AG08396 (cell line): ENCODE measurements at places on chromosomes 12 and 14.

DNA sequence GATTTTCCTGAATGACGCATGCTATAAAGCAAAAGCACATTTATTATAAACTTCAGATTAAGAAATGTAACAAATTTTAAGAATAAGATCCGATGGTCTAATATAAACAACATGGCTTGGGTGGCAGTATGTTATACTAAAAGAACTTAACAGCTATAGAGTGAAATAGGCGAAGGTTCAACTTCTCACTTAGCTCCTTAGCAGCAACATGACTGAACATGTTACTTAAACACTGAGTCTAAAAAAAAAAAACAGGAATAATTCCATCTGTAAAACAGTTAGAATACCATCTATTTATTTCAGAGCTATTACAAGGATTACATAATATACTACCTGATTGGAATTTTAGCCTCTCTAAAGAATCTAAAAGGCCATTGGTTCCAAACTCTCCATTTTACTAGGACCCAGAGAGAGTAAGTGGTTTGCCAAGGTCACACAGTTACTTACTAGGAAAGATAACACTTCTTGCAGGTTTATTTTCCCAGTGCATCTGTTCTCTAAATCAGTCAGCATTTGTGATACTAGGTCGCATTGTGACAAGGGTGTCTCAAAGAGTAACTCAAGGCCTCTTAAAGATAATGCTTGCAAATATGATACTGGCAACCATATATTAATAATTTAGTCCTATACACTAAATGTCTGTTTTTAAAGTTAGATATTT, 14.8 kb downstream of the OSBPL8 start:
- no peak for DNase-seq

- no peak for DNase-seq
Observed at GRCh38 chr12:108973629-108974152, 47.2 kb downstream of the SVOP start.

DNA sequence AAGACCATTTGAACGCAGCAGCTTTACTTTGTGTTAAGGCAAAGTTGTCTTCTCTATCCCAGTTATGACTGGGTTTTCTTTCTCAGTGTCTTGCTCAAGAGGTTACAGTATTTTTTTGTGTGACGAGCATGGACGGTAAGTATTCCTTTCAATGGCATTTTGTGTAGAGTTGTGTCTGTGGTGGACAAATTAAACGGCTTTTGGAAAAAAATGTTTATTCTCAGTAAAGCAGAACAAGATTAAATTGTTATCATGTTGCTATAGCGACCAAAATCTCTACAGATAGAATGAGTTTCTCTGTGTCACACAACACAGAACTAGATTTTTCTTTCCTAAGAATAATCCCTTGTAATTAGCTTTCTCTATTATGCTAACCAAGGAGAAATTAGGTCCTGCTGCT, 417.1 kb downstream of the AEBP2 start:
- no peak for DNase-seq

DNA sequence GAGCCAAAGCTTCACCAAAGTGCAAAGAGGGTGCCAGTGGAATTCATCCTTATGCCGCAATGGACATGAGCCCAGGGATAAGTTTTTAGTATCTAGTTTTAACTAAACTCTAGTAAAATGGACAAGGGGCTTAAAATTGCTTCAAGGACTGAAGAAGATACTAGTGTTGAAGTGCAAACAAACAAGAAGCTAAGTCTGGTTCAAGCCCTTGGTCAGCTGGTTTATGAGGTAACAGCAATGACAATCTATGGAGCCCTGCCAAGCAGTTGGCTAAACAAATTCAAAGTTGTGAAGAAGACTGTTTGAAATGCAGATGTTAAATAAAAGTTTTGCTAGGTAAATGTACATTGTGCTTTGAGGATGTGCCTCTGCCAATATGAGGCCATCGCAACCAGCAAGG, 209.4 kb downstream of the KTN1 start:
- DNase-seq: no peak

DNA sequence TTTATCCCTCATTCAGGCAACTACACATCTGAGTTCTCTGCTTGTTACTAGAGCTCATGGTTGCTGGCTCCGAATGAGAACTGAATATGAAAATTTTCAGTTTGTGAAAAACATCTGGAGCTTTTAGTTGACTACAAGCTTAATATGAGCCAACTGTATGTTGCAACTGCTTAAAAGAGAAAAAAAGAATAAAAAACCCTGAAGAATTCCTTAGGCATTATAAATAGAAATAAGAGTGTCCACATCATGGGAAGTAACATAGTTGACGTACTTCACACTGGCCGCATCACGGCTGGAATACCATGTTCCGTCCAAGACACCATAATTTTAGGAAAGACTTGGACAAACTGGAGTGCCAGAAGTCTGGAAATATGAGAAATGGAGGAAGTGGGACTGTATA, 57.9 kb downstream of the PDE3A start:
- no peak for DNase-seq

DNA sequence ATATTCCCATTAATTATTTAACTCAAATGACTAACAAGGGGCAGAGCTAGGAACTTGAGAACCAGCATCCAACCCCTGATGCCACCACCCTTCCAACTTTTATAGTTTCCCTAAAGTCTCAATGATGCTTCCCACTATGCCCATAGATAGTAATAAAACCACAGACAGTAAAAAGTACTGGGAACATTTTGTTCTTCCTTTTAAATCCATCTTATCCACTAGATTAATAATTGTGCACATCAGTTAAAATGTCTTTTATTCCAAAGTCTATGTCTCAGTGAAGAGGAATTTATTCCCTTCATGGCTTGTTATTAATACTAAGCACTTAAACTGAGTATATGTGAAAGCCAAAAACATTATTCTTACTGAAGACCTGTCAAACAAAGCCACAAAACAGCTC, 45.8 kb downstream of the SINHCAF start:
- DNase-seq: no peak

DNA sequence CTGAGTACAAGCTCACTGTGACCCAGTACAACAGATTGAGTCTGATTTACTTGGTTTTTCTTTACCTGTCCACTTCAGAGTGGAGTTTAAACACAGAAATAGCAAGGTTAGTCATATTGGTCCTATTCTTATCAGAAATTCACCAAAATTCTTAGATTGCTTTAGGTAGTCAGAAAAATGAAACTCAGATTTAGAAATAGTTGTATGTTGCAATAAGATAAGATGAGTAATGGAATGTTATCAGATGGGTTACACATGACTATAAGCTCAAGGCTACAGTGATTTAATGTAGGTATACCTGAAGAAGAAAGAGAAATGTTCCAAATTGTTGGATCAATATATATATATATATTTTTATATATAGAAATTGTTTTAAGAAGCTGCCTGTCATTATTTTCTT, 524.1 kb downstream of the LRFN5 start:
- DNase-seq: no peak

DNA sequence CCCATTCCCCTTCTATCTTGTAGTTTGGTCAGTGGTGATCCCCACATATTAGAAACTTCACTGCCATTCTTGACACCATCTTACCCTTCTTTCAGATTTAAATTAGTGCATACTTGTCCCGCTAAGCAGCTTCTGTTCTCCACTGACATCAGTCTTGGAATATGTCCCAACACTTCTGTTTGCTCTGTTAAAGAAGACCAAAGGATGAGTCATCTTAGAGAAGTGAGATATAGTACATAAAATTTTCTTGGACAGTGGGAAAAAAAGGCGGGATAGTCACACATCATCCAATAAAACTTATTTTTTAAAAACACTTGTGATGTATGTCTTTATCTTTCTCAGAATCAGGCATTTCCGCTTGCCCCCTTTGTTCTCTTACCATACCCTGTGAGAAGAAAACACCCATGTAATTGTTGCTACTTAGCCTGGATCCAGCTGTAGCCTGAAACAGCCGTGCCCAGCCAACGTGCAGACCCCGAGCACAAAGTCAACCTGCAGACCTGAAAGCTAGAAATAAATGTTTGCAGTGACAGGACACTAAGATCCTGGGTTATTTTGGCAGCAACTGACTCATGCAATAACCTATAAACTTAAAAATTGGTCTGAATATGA, 100.1 kb upstream of the PDE3A start:
- DNase-seq: no peak

- DNase-seq: peak; percentile 11
Observed at GRCh38 chr12:27711317-27711682, 668 bp downstream of the MRPS35 start.

GRCh38 chr14:74563233-74563585, 48.8 kb downstream of the LTBP2 start:
- DNase-seq: no peak

DNA sequence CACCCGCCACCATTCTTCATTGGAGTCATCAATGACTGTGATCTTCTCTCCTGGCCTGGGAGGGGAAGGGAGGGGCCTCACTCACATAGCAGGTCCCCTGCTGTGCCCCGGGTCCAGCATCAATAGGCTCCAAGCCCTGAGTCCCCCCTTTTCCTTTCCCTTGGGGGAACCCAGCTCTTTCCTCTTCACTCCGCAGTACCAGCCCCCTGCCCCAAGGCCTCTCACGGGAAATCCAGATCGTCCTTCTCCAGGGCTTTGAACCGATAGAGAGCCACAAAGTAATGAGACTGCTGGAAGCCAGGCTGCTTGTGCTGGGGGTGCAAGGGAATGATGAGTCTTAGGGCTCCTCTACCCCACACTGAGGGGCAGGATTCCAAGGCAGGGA, 6.7 kb downstream of the STAC3 start:
- DNase-seq: no peak

GRCh38 chr12:68773582-68773981, 27.6 kb downstream of the SLC35E3 start:
- no peak for DNase-seq

- no peak for DNase-seq
Observed at GRCh38 chr12:110704750-110705149, 15.8 kb upstream of the HVCN1 start.

GRCh38 chr14:23294734-23295561, 7.7 kb downstream of the PPP1R3E start:
- DNase-seq: peak; percentile 23

DNA sequence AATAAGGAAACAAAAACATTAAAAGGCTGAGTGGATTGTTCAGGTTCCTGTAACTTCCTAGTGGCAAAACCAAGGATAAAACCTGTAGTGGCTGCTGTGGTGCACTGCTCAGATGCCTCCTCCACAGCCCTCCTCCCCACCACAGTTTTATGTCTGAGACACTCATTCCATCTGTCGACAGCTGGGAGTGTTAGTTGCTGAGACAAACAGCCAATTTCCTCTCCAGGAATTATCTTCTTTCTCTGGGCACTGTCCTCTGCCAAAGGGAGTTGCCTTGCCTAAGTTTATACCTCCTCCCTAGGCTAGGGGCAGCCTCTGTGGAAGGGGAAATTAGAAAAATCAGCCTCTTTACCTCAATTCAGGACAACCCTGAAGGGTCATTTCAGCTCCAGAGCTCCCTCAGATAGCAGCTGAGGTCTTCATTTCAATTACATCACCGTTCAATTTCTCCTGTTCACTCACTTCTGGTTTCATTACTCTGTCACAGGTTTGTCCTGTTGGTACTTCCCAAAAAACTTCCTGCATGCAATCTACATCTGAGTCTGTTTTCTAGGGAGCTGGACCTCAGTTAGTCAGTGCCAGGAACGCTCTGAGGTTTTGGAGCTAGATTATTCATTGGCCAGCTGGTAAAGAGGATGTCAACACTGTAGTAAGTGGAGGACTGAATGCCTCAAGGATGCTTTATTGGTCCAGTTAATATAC, 74.9 kb upstream of the ATP2B1 start:
- DNase-seq: peak; percentile 23

DNA sequence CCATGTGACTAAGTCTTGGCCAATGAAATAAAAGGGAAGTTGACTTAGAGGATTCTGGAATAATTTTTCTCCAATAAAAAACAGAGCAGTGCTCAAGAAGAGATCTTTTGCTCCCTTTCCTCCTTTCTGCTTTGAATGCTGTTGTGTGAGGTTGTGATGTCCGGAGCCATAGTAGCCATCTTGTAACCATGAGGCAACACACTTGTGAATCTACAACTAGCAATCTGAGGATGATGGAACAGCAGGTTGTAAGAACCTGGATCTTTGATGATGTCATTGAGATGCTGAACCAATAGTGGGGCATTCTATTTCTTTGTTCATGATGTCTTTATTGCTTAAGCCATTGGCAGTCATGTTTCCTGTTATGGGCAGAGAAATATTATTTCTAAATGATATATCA, 230.0 kb upstream of the SRRM4 start:
- DNase-seq: no peak

GRCh38 chr12:128543971-128544370, 277.0 kb downstream of the TMEM132C start:
- DNase-seq: no peak

DNA sequence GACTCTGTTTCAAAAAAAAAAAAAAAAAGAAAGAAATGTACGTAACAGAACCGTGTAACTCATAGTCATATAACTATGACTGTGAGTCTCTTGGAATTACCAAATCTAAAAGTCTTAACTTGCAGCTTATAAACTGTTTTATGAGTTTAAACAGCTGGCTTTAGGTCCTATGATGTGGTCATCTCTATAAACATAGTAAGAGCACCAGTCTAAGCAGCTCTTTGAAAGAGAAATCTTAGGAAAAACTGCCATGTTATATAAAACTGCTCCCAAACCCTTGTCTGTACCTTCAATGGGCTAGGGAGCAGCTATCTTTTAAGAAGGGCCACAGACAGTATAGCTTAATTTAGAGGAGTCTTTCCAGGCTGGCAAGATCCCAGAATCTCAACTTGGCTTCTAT, 115.5 kb upstream of the AEBP2 start:
- no peak for DNase-seq

DNA sequence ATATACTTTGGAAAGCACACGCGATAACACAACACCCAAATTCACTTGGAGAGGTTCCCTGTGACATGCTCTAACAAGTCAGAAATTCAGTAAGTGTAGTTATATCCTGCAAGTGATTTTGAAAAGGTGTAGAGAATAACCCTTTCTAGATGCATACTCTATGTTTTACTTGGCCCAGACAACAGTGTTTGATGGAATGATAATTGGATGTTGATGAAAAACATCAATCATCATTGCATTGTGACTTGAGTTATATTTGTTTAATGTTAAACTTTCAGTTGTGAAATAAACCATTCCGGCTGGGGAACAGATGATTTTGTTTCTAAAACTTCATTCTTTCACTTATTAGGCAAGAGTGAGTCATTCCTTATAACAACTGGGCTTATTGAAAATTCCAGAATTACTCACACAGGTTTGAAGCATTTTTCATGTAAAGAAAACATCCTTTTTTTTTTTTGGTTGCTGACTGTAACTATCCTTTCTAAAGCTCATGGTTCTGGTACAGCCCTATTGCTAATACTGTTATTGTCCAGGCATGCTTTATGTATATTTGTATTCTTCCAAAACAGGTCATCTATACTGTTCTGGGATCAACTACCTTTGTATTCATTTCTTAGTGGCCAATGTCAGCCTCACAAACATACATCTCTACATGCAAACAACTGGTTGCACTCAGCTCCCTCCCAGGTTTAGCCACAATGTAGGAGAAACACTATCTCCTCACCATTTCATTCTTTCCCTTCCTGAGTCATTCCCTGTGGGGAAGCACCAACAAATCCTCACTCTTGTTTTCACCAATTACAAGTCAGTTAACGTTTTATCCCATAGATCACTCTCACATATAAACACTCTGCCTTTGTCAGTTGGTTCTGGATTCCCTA, 121.2 kb upstream of the LRIG3 start:
- DNase-seq: peak; percentile 61
